Neuronal stem cell (in vitro differentiated cells): ENCODE measurements at places on chromosomes 13 and 19.

- no peak for DNase-seq
These were observed 49.4 kb upstream of the ZNF728 start for GRCh38 chr19:23052349-23052748.

DNA sequence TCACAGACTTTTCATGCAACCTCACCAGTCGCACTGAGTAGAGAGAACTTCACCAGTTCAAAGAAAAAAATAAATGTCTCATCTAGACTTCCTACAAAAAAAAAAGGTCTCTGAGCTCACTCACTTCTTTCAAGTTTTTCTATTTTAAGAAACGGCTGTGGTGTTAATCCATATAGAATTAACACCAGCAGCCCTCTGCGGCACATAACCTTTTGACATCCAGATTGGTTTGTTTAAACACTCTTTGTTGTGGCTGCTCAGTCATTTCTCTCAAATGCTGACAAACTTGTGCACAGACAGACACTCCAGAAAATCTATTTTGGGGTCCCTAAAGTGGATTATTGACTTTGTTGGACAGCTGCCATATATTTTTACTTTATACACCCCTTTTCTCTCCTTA, 874.9 kb downstream of the EFNB2 start:
- no peak for DNase-seq

DNA sequence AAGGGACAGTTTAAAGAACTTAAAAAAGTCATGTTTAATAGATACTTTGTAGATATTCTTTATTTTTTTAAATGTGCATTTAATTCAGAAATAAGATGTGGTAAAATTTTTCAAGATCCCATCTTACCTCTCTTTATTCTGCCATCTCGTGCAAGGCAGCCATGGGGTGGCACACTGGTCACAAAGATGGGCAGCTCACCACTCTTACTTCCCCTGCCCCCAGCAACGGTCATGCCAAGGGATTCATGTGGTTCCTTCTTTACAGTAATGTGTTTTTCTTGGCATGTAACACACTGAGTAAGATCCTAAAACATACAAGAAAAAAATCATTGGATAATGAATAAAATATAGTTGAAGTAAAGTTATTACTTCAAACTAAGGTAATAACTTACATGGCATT, 64.2 kb downstream of the LNX2 start:
- no peak for DNase-seq

DNA sequence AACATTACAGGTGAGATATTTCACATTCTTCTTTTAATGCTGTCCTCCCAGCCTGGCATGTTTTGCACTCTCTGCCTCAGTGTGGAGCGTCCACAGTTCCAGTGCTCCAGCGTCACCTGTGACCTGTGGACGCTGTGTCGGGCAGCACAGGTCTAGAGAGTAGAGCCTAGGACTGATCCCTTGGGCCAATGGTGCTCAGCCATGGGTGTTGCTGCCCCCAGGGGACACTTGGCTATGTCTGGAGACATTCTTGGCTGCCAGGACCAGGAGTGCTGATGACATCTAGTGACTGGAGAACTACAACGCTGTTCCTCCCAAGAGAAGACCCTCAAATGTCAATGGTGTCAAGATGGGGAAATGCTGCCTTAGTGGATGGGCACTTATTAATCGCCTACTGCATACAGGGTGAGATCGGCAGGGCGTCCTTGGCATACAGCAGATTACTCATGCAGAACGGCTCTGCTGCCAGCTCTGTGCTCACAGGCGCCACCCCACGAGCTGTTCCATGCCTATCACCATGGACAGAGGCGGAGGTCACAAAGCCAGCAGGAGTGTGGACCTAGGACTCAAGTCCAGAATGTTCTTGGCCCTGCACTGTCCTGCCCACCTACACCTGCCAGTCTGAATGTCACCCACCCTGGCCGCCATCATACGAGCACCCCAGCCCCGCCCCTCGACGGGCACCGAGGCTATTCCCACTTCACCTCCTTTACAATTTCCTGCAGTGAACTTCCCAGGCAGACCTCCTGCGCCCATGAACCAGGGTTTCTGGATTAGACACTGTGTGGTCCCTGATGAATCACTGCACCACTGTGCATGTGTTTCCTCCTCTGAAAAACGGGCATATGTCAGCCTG, 13.9 kb upstream of the MADCAM1 start:
- DNase-seq, result no peak

GRCh38 chr13:25541434-25542123, 169.8 kb downstream of the ATP8A2 start:
- DNase-seq, result no peak

DNA sequence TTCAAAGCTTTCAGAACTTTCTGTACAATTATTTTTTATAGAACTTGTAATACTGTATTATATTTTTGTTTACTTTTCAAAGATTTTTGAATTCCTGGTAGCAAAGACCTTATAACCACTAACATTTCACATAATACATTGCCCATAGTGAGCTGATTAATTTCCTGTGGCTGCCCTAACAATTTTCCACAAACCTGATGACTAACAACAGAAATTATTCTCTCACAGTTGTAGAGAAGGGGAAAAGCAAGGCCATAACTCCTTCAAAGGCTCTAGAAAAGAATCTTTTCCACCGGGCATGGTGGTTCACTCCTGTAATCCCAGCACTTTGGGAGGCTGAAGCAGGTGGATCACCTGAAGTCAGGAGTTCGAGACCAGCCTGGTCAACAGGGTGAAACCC, 19.1 kb downstream of the KLF12 start:
- no peak for DNase-seq

DNA sequence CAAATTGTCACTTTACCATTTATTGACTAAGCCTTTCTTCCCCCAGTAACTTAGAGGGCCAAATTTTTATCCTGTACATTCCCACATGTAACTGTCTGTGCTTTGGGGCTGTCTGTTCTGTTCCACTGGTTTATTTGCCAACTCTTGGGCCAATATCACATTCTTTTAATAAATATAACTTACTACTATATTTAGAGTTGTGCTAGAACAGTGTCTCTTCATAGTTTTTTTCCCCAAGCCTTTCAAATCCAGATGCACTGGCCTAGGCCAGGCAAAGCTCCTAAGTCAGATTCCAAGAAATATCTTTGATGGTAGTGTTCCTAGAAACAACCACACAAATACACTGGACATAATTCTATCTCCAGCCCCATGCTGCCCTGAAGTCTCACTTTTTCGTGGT, 16.0 kb upstream of the CEBPG start:
- no peak for DNase-seq

- DNase-seq, result no peak
These were observed 29.1 kb upstream of the CSNK1A1L start for GRCh38 chr13:37134411-37135041.
